ENCODE measurements at places on chromosomes 11 and 22.

DNA sequence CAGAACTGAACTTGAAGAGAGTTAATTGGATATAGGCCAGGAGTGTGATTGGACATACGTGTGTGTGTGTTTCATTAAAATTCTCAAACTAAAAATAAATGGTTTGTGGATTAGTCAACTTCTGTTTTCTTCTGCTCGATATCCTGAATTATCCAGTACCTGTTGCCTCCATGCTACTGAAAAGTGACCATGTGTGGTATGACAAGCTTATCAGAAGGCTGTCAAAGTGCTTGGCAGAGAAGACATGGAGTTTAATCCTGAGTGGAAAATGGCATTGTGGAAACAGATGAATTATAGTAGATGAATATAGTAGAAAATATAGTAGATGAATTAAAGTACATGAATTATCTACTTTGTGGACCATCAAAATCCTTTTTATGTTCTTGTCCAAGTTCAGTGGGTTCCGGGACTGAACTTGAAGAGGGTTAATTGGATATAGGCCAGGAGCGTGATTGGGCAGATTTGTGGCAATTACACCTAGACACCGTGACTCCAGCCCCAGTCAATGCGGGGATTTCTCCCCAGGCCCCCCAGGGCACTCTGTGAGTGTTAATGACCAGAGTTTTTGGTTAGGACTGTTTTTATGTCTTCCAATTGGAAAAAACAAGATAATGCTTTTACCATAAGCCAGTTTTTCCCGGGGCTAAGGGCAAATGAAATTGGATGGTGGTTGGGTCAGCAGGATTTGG lies 30.1 kb downstream of the GRAMD1B start:
- no peak for DNase-seq

DNA sequence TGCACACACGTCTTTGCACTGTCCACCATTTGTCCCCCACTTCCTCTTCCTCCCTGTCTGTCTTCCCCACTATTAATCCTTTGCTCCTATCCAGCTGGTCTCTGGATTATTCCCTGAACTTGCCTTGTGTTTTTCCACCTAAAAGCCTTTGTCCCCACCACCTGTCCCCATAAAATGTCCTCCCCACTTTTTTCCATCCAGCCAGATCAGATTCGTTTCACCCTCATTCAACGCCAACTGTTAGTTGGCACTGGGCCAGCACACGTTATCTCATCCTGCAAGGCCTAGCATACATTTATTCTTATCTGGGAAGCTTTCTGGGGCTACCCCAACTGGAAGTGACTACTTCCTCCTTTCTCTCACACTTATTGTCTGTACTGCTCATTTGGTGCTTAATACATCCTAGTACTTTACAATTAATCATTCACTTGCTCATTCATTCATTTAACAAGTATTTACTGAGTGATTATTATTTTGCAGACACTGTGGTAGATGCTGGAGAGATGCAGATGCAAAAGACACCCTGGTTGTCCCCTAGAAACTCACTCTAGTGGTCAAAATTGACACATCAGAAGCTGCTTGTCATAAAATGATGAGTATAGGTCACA lies 96.2 kb downstream of the RASSF10 start:
- DNase-seq: no peak

GRCh38 chr11:26964339-26964738 lies 29.6 kb upstream of the FIBIN start:
- no peak for DNase-seq

GRCh38 chr11:75523811-75524664 lies 1.7 kb downstream of the GDPD5 start:
- no peak for DNase-seq

- DNase-seq: no peak
Observed at GRCh38 chr11:20474882-20475517, 87.5 kb downstream of the PRMT3 start.

GRCh38 chr11:3095712-3096361 lies 38.6 kb upstream of the CARS1 start:
- peak; percentile 21 for DNase-seq

DNA sequence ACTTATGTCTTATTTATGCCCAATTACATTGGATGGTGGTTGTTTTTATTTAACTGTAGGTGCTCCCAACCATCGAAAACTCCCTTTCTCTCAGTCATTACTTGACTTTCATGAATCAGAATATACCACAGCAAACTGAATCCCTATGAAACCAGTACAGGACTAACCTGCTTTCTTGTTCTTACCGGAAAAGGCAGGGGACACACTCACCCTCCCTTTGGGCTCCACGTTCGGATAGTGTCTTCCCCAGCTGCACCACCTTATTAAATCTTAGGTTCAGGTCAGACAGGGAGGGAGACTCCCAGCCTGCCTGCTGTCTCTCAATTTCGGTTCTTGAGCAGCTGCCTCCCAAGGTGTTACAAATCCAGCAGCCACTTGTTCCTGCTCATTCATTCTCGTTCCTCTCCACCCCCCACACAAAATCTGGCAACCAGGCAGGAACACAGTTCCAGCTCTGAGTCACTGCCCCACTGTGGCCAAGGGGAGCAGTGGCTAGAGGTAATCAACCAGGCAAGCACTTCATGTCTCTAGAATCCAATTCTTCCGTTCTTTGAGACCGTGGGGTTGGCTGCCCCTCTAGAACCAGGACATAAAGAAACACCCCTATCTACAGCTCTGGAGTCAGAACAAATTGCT lies 133.0 kb downstream of the PLEKHA7 start:
- no peak for DNase-seq

GRCh38 chr22:43186272-43187170 lies at the start of gene TTLL12:
TSS of gene TTLL12 (minus strand) at chr22:43187134. CDS start at chr22:43187069, 65 bp downstream.
- DNase-seq: peak; percentile 81

GRCh38 chr22:44098966-44099530 lies 74.9 kb downstream of the PARVB start:
- DNase-seq: no peak

DNA sequence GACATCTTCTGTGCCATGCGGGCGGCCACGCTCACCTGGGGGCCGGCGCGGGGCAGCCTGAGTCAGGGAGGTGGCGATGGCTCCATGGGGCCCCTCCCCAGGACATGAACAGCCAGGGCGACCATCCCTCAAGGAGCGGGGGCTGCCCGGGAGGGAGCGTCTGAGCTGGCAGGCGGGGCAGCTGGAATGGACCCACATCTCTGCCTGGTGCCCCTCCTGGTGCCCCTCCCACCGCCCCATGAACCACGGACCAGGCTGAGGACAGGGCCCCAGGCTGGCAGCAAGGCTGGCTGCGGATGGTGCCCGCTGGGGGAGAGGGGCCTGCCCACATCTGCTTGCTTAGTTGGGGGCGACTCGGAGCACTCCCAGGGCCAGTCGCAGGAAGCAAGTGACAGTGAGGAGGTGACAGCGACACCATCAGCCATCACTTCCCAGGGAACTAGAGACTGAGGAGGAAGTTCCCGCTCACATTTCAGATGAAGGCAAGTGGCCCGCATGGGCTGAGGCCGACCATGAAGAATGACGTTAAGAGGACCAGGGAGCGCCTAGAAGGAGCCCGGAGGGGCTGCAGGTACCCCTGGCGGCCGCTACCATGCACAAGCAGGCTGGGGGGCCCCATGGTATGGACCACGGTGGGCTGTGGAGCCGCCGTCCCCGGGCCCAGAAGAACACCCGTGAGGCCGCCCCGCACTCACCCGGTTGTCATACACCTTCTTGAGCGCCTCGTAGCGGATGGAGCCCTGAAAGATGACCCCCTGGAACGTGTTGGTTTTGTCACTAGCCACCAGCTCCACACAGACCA lies 37.3 kb downstream of the KIAA0930 start:
- no peak for DNase-seq

All from activated CD8-positive, alpha-beta memory T cell treated with anti-CD3 and anti-CD28 coated beads for 24 hours (primary cell).